ENCODE measurements at places on chromosomes 2 and 18.

- no peak for DNase-seq
Observed at GRCh38 chr18:67453901-67454300, 62.6 kb downstream of the DSEL start.

DNA sequence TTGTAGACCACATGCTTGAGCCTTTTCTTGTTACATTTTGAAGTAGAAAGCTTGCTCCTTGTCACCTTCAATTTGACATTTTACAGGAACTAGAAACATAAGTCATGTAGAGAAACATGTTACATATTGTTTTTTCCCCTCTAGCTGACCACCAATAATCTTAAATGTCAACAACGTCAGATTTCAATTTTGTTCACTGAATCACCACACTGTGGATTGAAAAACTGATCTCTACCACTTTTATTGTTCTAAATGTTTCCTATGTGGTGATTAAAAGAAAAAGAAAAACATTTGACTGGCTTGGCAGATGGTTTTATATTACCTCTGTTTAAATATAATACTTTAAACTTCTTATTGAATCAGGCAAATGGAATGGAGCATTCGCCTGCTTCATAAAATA lies 87.7 kb downstream of the DSEL start:
- no peak for DNase-seq

GRCh38 chr2:143422681-143423080 lies 293.5 kb downstream of the ARHGAP15 start:
- DNase-seq: no peak

DNA sequence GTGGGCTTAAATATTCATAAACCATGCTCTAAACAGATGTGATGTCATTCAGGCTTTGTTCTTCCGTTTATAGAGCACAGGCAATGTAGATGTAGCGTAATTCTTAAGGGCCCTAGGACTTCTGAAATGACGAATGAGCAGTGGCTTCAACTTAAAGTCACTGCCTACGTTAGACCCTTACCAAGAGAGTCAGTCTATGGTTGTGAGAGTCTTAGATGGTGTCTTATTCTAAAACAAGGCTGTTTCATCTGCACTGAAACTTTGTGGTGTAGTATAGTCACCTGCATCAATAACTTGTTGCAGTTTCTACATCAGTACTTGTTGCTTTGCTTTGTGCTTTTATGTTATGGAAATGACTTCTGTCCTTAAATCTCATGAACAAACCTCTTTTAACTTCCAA lies 56.0 kb downstream of the PIK3C3 start:
- DNase-seq: no peak

GRCh38 chr18:60485201-60485600 lies 112.6 kb upstream of the MC4R start:
- no peak for DNase-seq

GRCh38 chr2:127014630-127015029 lies 92.3 kb downstream of the BIN1 start:
- no peak for DNase-seq

DNA sequence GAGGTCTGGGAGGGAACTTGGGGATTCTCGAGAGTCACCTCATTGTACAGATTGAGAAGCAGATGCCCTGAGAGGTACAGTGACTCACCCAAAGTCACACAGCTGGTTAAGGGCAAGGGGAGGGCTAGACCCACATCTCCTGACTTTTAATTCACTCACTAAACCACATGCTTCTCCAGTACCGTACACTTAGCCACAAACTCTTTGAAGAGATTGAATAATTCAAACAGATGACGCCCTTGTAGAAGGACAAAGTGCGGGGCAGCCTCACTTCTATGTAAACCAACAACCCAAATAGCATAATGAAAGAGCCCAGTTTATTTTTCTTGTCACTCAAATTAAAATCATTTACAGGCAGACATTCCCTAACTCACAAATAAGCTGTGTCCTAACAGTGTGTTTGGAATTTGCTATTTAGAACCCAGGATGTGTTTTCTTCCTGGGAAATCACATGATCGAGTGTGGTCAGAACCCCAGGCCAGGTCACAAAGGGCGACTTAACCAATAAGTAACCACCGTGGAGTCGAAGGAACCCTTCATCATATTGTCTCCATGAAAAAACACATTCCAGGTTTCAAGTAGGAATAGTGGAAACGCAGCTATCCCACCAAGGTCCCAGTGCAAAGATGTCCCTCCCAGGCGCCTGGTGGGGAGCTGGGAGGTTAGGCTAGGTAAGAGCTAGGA lies 35.8 kb upstream of the PTPN4 start:
- DNase-seq: no peak

- no peak for DNase-seq
Observed at GRCh38 chr2:133515271-133515670, 53.0 kb downstream of the NCKAP5 start.

DNA sequence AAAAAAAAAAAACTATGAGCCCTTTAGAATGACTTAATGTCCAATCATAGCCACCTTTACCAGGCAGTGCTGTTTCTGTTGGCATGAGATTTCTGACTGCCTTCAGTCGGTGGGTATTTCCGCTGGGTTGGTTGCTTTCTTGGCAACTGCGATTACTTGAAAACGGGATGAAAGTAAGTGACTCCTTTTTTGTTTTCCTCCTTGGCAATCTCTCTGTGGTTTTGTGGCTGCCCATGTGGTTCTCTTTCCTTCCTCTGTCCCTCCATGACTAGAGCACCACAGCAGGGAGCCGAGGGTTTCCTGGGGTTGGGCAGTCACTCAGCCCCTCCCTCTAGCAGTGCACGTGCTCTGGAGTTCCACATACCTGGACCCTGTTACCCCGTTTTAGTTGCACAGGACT lies 112.1 kb downstream of the KLHL29 start:
- DNase-seq: no peak

DNA sequence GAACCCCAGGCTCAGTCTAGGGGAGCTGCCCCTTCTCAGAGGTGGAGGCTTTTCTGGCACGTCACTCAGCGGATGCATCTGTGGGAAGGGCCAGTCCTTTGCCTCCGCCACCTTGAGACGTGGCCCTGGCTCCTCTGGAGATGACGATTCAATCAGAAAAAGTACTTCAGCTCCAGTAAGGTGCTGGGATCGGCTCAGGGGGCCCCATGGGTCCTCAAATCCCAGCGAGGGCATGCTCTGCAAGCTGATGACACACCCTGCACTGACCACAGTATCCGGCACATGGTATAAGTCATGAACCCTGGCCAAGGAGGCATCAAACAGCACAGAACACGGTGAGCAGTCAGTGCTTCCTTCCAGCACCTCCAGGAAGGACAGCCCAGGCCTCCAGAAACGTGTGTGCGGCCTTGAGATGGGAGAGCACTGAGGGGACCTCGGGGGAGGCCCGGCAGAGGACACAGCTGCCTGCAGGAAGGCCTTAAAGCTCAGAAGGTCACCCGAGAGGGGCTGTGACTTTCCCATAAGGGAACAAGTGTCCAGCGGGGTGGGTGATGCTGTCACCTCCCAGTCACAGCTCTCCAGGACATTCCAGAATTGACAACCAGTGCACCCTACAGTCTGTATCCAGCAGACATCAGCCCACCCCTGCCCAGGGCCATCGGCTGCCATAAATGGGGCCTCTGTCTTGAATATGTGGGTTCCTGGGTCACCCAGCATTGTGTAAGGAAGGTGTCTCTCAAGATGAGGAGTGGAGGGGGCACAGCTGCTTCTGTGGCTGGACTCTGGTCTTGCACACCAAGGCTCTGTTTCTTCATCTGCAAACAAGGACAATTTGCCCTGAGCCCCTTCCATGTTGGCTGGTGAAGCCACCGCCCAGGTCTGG lies 205.8 kb downstream of the NDUFA10 start:
- peak; percentile 61 for DNase-seq

- DNase-seq: no peak
Observed at GRCh38 chr2:203584784-203585183, 49.7 kb upstream of the RAPH1 start.

DNA sequence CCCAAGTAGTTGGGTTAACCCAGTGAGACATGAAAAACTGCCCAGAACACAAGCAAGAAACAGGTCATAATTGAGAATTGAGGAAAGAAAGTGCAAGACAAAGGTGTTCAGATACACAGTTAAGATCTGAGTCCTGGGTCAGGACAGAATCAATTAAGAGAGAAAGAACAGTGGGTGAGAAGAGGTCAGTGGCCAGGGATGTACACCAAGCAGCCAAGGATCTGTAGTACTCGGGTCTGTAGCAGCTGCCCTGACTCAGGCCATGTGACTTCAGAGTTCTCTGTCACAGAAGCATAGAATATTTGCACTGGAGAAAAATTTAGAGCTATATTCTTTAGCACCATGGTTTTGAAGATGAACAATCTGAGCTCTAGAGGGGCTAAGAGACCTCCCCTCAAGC lies 141.6 kb downstream of the SLC8A1 start:
- no peak for DNase-seq
